CD4-positive, alpha-beta T cell treated with Interleukin-10 for 1 hour (primary cell): ENCODE measurements at places on chromosomes 7 and 10.

DNA sequence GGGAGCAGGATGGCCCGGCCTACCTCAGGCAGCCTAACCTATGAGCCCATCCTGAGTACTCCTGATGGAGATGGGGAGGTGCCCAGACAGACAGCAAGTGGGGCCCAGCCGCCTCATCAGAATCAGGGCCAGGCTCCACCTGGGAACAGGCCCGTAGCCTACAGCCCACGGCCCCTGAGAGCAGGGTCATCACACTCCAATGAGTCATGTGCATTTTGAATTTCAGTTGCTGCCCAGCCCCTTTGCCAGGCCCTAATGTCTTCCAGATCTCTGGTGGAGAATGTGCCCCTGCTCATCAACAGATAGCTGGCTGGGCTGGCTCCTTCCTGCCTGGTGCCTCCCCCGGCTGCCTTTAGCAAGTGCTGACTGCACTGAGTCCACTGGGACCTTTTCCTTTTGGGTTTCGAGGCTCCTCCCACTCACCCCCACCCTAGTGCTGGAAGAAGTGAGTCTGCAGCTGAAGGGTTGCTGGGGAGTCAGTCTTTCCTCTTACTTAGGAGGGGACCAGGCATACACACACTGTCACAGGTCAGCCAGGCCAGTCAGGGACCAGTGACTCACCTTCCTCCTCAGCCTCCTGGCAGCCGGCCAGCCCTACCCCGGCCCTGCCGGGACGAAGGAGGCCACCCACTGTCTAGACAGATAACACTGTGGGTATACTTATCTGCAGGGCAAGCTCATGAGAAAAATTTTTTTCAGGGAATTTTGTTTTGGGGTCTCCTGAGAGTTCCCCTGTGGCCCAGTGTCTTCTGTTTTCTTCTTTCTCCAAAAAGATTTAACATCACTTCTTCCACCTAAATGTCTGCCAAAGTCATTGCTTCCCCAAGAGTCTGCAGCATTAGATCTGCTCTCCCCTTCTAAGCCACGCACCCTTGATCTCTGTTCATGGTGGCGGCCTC lies 9.1 kb upstream of the ASIC3 start:
- DNase-seq: peak; percentile 25

DNA sequence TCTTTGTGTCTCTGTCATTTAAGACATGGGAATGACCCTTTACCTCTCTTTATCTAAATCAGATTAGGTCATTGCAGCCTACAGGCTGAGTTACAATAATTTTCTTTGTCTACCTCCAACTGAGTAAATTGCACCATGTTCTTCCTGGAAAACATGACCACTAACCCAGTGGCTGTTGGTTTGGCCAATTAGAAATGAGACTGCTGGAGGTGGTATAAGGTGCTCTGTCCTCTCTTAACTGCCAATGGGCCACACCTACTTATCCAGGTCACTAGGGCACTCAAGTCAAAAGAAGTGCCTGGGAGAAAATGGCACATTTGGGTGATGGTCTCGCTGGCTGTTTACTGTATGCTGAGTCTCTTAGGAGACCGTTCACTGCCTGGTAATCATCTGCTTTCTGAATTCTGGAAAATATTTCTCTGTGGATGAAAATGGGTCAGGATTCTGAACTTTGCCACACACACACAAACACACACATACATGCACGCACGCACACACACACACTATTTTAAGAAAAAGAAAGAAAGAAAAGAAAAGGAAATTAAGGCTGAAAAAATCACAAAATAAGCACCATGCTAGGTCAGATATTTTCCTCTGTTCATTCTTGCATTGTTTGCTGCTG lies 16.4 kb downstream of the STAMBPL1 start:
- no peak for DNase-seq

DNA sequence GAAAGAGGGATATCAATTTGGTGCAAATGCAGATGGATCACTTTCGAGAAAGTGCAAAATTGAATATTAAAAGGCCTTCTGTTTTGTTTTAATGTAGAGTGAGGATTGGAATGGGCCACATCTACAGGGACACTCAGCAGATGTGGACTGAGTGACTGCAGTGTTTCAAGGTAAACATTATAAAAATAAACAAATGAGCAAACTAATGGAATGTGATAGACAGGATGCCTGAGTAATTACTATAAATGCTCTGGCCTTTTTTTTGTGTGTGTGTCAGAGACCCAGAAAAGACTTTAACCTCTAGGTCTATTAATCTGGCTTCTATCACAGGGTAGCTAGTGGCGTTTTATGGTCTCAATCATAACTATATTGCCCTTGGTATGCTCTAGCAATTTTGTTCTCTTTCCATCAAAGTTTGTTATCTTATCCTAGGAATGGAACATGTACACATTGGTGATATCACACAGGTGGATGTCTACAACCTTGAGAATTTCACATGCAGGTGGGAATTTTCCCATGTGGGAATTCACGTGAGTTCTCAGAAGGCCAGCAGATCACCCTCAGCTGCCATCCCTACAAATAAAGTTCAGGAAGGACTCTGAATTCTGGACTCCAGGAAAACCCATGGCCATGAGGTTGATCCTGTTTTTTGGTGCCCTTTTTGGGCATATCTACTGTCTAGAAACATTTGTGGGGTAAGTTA lies at the start of gene CPA2:
Gene CPA2 (plus strand): TSS at position 606 of the 703 bp plus-strand sequence. CDS start 19 bp downstream, at position 625.
- no peak for DNase-seq

DNA sequence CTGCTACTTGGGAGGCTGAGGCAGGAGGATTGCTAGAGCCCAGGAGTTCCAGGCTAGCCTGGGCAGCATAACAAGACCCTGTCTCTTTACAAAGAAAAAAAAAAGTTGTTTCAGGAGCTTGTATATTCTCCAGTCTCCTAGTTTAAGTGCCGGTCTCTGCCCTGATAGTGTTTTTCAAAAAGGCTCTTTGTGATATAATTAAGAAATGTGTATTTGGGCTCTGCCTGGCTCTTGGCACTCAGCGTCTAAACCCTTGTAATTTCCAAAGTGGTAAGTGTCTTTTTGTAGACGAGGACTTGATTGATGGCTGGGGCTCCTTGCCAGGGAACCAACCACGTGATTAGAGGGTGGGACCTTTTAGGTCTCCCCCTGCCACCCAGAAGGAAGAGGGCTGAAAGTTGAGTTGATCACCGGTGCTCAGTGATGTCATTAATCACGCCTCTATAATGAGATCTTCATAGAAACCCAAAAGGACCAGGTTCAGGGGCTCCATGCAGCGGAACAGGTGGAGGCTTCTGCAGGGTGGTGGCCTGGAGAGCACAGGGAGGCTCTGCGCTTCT lies 4.4 kb downstream of the EIF3B start:
- no peak for DNase-seq

DNA sequence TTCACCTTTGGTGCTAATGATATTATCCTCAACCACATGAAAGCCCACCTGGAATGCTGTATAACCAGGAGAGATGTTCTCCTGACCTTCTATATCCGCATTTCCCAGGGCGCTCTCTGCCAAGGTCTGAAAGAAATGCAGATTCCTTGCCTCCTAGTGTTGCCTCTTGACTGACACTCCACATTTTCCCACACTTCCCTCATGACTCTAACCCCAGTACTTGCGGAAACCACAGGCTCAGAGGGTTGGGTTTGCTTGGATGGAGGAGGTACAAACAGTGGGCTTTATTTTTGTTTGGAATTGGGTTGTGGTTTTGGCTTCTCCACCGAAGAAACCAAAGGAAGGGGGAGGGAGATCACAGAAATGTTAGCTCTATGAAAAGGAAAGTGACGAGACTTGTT lies 222.9 kb upstream of the CELF2 start:
- DNase-seq: no peak

DNA sequence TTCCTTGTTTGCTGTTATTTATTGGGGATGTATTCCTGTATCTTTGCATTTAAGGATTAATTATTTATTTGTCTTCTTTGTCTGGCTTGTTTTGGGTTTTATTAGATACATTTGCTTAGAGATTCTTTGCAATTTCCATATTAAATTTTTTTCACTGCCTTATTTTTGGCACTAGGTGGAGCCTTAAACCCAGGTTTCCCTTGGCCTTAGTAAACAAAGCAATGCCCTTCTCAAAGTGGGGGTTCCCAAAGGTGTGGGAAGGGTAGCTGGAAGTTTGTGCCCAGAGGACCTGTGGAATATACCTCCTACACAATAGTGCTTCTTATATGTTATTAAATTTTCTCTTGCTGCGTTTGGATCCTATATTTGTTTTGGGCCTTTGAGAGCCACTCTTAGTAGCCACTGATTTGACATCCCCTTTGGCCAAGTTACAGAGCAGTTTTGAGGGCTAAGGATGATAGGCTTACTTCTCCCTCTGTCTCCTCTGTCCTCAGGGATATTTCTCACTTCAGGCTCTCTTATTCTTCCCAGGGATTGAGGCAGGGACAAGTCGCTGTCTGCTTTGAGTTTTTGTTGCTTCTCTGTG lies 162.3 kb downstream of the ITGB1 start:
- DNase-seq: peak; percentile 56

DNA sequence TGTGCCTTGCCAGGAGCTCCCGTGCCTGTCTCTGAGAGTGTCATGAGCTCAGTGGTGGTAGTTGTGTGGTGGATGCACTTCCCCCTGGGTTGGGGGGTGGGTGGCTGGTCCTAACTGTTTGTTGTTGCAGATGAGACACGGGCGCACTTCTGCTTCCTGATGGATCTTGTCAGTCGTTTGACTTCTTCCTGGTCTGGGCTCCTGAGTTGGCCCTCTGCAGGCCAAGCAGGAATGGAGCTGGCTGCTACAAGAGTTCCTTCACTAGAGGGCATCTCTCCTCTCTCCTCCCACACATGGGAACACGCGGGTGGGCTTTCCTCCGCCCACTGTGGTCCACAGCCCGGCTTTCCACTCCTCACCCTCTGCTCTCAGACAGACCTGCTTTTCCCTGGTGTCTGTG lies 82.0 kb downstream of the BMS1 start:
- no peak for DNase-seq
